ENCODE measurements at places on chromosomes 4 and X.

DNA sequence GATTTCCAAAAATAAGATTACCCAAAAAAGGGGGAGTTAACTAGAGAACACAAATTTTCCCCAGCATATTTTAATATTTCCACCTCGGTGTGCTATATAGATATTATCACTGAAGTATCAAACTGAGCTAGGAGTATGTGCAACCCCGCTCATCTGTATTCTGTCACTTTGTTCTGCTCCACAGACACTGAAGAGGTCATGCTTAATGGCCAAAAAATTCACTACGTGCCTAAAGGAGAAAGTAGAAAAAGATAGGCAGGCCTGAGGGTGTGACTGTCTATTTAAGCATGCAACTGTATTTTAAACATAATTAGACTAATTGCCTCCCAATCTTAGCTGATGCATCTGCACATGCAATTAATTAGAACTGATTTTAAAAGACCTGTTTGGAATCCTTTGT lies 24.5 kb downstream of the SH3RF1 start:
- no peak for DNase-seq

GRCh38 chr4:123995936-123996335 lies 599.3 kb downstream of the SPRY1 start:
- no peak for DNase-seq

DNA sequence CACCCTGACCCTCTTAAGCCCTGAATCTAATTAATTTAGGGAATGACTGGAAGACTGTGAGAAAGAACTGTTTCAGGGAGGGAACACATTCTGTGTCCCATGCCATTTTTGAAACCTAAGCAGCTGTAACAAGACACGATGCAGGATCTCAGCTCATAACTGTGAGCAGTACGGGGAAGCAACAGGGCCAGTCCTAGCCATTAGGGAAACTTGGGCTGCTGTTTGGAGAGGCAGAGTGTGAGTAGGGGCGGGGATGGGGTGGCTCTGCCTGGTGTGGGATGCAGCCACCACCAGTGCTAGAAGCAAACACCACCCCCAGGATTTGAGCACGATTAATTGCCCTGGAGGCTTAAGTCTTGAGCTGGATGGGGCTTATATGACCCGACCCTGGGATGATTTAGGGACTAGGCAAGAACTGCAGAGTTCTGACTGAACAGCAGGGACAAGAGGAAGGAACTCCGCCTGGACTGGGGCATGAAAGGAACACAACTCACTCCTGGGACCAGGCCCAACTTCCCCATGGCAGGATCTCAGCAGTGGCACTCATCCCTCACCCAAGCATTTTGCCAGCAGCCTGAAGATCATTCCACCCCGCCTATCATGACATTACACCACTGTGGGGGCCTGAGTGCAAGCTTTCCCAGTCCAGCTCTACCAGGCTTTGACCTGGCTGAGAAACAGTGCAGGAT lies 43.1 kb downstream of the ATRX start:
- DNase-seq: no peak

DNA sequence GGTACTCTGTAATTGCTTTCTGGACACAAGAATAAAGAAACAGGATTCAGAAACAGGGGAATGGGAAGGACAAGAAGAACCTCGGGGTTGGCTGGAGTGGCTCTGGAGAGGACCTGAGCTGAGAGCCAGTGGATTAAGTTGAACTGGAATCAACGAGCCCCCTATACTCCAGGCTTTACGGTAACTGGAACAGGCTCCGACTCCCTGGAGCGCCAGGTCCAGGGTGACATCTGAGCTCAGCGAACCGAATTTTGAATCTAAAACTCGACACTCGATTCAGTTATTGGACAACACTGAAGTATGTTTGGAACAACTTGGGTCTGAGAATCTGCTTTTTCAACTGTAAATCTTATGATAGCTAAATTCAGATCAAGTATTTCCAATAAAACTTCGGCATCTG lies 23.9 kb downstream of the HMX1 start:
- no peak for DNase-seq

DNA sequence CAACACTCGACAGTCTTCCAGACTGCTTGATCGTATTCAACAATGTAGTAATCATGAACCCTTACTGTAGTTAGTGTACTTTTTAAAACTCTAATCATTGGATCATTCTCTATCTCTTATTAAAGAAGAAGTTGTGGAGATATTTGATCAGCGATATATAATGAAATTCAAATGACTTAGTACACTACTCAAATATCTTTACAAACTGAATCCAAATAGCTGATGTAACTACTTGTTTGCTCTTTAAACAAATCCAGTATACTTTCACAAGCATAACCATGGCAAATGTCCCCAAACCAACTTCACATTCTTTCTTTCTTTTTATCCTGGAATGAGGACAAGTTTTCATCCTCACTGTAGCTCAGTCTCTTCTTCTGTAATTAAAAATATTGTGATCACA lies 1569.9 kb upstream of the ADGRL3 start:
- no peak for DNase-seq

GRCh38 chr4:120847019-120847582 lies 75.4 kb downstream of the PRDM5 start:
- no peak for DNase-seq

GRCh38 chrX:153688911-153689590 lies 1.3 kb downstream of the SLC6A8 start:
- no peak for DNase-seq

DNA sequence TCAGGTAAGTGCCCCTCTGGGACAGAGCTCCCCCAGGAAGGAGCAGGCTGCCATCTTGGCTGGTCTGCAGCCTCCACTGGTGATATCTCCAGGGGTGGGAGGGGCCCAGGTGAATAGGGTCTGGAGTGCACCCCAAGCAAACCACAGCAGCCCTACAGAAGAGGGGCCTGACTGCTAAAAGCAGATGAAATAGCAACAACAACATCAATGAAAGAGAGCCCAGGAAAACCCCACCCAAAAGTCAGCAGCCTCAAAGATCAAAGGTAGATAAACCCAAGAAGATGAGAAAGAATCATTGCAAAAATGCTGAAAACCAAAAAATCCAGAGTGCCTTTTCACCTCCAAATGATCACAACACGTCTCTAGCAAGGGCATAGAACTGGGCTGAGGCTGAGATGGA lies 92.5 kb upstream of the PAGE3 start:
- DNase-seq: no peak

DNA sequence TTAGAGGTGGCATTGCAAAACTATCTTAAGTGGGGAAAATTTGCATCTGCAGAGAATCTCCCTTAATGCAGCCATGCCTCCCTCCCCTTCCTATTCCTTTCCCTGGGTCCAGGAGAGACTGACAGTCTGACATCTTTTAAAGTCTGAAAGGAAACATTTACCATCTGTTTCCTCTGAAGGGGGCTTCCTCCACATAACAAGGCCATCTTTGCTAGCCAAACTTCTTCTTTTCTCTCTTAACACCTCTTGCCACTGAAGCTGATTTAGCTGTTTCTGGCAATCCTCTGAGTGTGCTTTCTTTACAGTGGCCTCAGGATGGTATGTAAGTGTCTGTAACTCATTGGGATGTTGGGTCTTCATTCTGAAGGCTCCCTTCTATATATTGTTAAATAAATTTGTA lies 34.6 kb upstream of the AADAT start:
- DNase-seq: no peak

DNA sequence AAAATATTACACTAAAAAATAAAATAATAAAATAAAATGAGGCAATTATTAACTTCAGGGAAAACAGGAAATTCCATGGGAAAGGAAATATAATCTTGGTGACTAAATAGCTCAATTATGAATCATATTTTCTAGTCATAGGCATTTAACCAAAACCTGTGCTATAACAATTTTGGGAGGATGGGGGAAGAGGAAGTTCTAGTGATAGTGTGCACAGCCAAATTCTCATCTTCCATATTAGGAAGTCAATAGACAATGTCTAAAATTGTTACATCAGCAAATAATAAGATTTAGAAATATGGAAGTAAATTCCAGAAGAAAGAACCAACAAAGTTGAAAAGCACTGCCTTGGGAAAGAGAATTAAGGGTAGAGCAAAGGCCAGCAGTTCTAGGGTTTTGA lies 2.8 kb downstream of the AWAT2 start:
- DNase-seq: no peak

DNA sequence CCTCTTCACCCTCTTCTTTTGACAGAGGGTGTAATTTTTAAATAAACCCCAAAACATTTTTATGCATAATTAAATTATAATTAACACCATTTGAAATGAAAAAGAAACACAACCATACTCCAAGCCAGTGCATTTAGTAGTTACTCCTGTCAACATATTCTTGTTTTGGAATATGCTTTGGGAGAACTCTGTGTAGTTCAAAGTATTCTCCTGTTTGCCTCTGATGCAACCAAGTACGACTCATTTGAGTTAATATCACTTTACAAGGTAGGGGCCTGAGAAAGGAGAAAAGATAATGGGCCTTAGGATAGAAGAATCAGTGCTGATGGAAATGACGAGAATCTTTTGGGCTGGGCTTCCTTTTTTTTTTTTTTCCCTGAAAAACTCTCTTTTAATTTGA lies 2.7 kb downstream of the PTPN13 start:
- DNase-seq: no peak

GRCh38 chrX:39903937-39904336 lies 193.8 kb downstream of the BCOR start:
- DNase-seq: no peak

GRCh38 chr4:85498068-85498733 lies 23.3 kb downstream of the ARHGAP24 start:
- DNase-seq: no peak

GRCh38 chr4:118850488-118851173 lies 14.7 kb upstream of the SEC24D start:
- DNase-seq: peak; percentile 3

DNA sequence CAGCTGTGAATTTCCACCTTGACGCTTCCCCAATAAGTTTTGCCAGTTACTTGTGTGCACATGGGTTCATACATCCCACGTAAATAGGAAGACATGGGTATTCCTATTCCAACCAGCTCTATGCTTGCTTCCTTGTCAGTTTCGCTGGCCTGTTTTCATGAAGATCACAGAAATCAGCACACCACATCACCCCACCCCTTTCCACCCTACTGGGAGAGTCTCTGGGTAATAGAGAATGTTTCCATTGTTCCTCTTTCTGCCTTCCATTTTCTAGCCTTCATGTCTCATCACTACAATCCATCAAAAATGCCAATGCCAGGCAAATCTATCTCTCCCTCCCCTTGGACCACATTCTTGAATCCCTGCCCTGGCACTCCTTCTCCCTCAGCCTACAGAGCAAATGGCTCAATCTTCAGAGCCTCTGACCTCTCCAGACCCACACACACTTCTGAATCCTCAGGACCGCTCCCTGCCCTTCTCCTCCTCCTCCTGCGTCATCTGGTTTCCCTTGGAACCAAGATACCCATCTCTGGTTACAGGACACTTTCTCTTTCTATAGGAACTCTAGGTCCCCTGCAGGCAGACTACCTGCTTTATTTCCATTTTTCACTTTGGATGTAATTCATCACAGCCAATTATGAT lies 323.3 kb downstream of the DHX15 start:
- DNase-seq: no peak

DNA sequence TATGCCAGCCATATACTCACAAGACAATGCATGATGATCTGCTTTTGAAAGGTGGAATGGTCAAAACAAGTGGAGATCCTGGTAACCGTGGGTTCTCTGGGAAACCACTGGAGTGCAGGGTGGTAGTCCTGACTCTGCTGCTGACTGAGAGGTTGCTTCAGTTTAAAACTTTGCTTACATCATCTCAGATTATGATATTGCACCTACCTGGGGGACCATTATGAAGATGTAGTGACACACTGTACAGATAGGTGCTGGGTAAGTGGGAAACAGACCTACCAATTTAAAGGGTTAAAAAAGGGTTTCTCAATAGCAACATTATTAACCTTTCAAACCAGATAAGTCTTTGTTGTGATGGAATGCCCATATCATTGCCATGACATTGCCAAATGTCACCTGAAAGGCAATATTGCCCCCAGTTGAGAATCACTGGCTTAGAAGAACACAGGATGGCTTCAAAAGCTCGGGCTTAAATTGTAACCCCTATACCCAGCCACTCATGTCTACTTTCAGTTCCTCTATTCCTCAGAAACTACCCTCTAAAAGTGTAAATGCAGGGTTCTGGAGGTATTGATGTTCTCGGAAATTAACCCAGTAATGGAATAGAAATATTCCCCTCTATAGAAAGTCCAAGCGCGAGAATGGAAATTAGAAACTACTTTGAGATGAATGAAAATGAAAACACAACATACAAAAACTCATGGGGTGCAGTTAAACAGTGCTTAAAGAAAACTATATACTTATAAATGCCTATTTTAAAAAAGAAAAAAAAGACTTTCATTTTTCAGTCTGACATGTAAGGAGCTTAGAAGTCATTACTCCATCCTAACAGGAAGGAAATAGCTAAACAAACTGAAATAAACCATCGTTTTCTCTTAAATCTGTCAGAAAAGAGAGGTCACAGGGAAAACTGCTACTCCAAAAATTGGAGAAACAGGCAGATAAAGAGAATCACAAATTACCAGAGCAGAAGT lies 65.8 kb downstream of the ARHGEF6 start:
- no peak for DNase-seq

- DNase-seq: no peak
Measured at GRCh38 chrX:132369617-132370326, 119.1 kb downstream of the MBNL3 start.

- no peak for DNase-seq
Measured at GRCh38 chr4:127355743-127356142, 277.0 kb upstream of the INTU start.

GRCh38 chrX:19698691-19699090 lies 183.4 kb upstream of the MAP3K15 start:
- no peak for DNase-seq

DNA sequence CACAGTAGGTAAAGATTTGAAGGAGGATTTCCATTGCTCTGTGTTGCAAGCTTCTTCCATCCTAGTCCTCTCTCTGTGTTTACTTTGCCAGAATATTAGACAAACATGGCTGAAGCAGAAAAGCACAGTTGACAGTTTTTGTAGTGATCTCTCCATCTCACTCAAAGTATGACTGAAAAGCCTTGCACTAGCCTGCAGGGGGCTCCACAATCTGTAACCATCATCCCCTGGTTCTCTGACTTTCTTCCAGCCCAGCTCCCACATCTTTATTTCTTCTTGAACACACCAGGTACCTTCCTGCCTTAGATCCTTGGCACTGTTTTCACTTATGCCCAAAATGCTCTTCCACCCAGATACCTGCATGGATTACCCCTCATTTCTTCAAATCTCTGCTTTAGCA lies 34.1 kb upstream of the HHIP start:
- no peak for DNase-seq

GRCh38 chrX:142249721-142250120 lies 44.6 kb upstream of the MAGEC2 start:
- DNase-seq: no peak

GRCh38 chr4:2852481-2852921 lies 8.9 kb downstream of the ADD1 start:
- DNase-seq: no peak

GRCh38 chr4:75940692-75941253 lies at the start of gene NAAA:
Gene NAAA (minus strand): TSS chr4:75941013. CDS start chr4:75940949, 64 bp downstream.
- DNase-seq: peak; percentile 76

GRCh38 chr4:96736352-96736889 lies 896.5 kb downstream of the PDHA2 start:
- DNase-seq: no peak

- DNase-seq: no peak
Measured at GRCh38 chr4:74934016-74934831, 1.3 kb downstream of the PARM1 start.

GRCh38 chrX:107107459-107107858 lies 11.2 kb downstream of the RBM41 start:
- DNase-seq: no peak

Measured in NK-92 treated with Interleukin-12 subunit alpha and Interleukin-12 subunit beta, amount 100 ng/mL, for 24 hours (cell line).